ENCODE measurements at places on chromosomes 6 and 20.

DNA sequence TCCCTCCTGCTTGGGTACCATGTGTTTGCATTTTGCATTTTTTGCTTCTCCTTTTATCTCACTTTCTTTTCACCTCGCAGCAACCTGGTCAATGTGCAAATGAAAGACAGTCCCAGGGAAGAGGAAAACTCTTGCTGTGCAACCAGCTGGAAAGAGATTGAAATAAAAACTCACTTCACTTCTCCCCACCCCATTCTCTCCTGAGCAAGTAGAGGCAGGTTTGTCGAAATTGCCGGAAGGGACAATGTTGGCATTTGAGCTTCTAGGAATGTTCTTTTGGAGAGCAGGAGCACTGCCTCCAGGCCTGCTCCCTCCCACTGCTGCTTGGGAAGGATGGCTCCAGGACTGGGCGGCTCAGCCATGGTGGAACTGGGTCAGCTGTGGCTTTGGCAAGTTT is 30.6 kb downstream of the KCNG1 start:
- peak; percentile 86 for DNase-seq

DNA sequence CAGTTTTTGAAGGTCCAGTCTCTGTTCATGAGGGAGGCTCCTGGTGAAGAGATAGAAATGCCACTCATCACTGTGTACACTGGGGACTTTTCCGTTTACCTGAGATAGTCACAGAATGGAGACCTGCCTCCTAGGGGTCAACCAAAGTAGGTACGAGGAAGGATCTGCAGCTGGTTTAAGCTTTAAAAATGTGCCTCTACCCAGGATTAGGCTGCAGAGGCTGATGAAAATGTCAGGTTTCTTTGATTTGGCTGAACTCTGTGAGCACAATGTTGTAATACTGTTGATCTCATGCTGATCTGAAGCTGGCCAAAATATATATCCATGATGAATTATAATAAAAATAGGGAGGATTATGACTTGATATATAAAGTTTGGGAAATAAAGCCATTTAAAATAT is 182.7 kb downstream of the ADAT2 start:
- DNase-seq = no peak

DNA sequence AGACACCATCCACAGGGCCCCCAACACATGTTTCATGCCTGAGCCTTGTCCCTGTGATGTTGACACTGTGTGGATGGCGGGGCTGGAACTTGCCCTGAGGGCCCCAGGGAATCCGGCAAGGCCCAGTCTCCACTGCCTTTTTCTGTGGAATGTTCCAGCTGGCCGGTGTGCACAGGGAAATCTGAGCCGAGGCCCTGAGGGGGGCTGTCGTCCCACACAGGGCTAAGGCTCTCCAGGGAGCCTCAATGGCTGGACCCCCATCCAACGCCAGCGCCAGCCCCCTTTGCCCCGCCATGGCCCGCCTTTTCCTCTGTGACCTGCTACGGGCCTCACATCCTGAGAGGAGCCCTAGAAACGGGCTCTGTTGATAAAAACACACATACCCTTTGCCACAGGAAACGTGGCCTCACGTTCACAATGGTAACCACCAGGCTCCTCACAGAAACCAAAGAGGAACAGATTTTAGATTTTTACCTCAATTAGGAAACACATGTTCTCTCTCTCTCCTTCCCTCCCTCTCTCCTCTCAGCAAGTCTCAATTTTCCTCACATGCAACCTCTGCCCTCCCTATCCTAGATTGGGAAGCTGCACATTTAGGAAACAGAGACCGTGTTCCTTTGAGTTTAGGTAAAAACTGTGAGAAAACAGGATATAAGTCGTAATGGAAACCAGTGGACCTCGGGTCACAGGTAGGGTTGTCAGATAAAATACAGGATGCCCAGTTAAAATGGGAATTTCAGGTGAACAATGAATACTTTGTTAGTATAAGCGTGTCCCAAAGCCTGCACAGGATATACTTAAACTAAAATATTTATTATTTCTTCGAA is 13.7 kb upstream of the ZNF831 start:
- DNase-seq = no peak

DNA sequence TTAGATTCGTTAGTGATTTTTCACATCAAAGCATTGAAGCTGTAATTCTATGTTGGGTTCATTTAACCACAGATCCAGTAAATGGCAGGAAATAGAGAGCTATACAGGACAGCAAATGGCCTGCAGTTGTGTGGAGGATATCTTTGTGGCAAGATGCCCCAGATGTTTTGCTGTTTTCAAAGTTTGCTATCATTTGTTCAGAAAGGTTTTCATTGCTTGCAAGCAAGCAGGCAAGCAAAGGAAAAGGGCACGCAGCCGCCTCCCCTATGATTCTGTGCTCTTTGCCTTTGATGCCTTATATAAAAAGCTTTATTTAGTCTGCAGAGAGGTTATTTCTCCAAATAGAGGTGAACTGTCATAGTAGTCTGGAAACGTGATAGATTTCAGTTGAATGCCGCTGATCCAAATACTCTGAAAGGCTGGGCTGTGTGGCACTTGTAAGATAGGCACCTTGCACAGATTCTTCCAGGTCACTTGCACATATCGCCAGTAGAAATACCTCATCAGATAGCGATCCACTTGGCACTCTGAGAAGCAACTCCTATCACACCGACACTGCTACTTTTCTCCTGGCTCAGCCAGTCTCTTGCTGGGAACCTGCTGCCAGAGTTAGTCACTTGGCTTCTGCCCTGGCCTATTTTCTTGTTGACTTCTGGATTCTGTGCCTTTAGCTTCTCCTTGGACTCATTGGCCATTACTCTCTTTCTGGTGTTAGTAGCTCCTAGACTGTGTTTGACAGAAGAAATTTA is 66.4 kb downstream of the UTRN start:
- no peak for DNase-seq

- DNase-seq = no peak
Observed at GRCh38 chr6:23790756-23791155, 335.3 kb upstream of the NRSN1 start.

- DNase-seq = no peak
Observed at GRCh38 chr6:167782698-167783517, 43.8 kb upstream of the AFDN start.

DNA sequence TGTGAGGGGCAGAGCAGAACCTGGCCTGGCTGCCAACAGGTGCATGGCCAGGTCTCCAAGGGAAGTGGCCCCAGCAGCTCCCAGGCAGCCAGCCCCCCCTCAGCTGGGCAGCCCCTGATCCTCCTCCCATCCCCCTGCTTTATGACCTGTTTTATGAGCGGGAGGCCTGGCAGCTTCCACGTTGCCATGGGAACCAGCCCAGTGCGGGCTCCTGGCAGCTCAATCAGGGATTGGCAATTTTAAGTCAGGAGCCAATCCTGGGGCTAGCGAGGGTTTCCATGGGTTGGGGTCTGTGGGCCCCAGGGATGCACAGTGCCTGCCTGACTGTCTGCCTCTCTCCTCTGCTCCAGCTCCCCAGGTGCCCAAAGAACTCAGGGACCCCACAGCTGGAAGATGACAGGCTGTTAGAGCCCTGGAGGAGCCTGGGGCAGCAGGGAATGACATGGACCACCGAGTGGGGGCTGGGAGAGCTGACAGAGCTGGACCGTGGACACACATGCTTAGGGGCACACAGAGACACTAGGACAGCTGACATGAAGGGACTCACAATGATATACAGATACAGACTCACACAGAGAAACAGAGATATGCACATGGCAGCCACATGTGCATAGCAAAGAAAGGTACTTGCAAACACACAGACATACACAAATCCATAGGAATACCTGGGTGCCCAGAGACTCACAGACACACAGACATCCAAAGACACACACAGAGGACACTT is 56.5 kb upstream of the SIRPA start:
- no peak for DNase-seq

GRCh38 chr6:12875051-12875450 is 158.5 kb downstream of the PHACTR1 start:
- no peak for DNase-seq

DNA sequence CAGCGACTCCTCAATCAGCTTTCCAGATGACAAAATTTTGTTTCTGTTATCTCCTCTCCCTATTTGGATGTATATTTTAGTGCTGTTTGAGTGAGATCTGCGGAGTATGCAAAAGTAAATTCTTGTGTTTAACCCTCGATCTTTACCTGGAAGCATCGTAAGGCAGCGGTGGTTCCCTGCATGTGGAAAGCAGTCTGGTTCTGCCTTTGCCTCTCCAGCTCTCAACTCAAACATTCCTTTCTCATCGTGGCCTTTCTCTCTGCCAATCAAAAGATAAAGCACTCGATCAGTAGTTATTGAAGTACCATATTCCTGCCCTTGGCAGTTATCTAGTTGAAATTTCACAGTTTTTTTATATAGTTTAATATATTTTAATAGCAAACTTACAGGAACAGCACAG is 44.0 kb upstream of the BTN3A2 start:
- no peak for DNase-seq

DNA sequence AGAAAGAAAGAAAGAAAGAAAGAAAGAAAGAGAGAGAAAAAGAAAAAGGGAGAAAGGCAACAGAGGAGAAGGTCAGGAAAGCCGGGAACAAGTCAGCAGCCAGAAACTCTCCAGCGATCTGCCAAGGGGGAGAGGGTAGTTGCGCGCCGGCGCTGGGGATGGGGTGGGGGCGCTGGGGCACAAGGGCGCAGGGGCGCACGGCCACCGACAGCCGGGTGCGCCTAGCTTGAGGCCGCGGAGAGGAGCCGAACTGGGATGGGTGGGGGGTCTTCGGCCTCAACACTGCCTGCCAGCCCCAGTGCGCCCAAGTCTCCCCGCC is 533 bp upstream of the RSPO3 start:
- no peak for DNase-seq

GRCh38 chr6:17475606-17476244 is 82.3 kb downstream of the CAP2 start:
- DNase-seq = no peak

- DNase-seq = no peak
Observed at GRCh38 chr6:48401016-48401415, 290.0 kb upstream of the PTCHD4 start.

DNA sequence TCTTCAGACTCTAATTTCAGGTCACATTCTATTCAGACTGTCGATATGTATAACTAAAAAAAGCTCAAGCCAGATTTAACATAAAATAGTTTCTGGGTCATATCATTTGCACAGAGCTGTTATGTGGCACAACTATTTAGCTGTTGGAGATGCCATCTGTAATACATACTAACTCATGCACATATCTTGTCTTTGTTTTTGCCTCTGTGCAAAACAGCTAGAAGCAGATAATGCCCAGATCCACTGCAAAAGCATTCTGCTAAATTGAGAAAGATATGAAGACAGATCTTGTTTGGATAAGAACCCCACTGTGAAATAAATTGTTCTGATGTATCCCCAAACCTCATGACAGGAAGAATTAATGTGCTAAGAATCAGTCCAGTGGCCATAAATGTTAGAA is 522.8 kb upstream of the AGPAT4 start:
- DNase-seq = no peak

DNA sequence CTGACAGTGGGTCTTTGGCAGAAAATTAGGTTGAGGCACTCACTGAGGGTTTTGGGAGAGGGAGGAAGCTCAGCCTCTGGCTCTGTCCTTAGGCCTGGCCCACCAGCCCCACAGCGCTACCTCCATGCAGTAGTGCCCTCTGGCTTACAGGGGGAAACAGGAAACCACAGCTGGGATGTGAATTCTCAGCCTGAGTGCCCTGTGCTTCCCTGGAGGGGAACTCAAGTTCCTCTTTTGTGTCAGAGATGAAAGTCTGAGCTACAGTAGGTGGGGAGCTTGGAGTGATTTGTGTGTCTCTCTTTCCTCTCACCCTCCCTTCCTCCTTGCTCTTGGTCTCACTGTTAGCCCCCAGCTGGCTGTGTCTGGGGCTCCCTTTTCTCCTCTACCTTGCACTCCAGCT is 48.2 kb upstream of the BLCAP start:
- no peak for DNase-seq

- peak; percentile 60 for DNase-seq
Observed at GRCh38 chr6:106087548-106088325, 1.6 kb downstream of the PRDM1 start.

DNA sequence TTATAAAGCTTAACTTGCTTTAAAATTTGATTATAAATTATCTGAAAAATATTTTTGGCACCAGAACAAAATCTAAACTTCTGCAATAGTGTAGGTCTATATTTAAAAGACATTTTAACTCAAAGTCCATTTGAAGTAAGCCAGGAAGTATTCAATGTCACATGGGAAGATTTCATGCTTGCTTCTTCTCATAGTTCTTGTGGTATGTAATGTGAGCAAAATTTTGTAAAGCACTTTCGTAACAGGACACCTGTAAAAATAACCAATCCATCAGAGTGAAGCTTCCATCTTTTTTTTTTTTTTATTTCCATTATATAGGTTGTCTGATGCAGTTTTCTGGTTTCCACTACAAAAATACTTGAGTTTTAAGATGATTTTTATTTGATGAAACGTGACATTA is 386.1 kb downstream of the LAMA2 start:
- no peak for DNase-seq

DNA sequence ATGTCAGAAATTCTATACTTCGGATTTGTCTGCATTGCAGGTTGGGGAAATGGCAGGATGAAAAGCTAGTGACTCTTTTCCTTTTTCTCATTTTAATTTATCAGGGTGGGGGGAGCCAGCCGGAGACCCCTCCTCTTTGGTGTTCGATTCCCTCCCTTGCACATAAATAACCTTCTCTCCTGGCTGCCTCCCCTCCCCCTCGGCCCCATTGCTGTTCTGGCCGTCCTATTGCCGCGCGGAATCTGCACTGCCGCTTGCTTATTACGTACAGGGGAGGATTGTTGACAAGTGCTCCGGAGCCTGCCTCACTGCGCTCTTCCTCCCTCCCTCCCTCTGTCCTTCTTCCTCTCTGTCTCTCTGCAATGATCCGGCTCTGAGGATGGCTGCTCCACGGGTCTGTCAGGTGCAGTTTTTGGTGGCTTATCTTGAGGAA is 154.7 kb downstream of the JARID2 start:
- DNase-seq = no peak

GRCh38 chr6:129845696-129846095 is 15.4 kb downstream of the TMEM244 start:
- DNase-seq = no peak

GRCh38 chr6:73377225-73377624 is 7.5 kb upstream of the OOEP start:
- DNase-seq = no peak

DNA sequence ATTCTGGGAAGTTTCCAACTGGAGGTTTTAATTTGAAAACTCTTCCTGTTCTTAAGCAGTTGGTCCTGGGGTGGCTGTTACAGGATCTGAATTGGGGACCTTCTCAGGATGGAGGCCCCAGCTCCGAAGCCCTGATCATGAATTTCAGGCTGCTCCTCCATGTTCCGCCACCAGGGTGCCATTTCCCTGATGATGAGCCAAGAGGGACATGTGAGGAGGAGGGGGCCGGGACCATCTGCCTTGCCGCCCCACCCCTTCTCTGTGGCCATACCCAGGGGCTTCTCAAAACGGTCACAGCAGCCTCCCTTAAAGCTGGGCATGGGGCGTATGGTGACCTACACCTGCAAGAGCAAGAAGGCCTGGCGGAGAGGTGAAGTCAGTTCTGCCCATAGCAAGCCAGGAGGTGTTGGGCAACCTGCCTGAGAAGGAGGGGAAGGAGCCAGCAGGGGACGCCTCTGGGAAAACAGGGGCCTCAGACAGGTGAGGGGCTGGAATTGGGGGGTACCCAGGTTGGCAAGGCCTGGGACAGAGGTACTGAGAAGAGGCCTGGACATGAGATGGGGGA is 3.6 kb upstream of the BAK1 start:
- no peak for DNase-seq
